ENCODE measurements at places on chromosomes 2 and 18. TPM values are rescaled to one million over a fixed set of nuclear protein-coding genes. Genes with fewer than 3 reads are reported as not detected.

DNA sequence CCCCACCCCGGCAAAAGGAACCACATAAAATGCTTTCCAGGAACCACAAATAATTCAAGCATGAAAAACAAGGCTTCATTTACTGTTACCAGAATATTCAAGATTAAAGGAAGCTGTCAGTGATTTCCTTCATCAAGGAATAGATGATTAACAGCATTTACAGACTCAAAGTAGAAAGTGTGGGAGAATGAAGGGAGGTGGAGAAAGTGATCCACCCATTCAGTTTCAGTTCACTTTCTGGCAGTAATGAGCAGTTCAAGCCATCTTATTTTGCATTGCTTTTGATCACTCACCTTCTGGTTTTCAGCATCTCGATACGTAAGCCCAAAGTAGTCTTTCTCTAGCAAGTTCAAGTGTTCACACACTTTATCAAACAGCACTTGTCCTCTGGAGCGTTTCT is 99.0 kb downstream of the EPB41L3 start:
- DNase-seq: no peak

The BMP10 gene
- total RNA-seq: not detected

The REG3A gene
- not detected for total RNA-seq

DNA sequence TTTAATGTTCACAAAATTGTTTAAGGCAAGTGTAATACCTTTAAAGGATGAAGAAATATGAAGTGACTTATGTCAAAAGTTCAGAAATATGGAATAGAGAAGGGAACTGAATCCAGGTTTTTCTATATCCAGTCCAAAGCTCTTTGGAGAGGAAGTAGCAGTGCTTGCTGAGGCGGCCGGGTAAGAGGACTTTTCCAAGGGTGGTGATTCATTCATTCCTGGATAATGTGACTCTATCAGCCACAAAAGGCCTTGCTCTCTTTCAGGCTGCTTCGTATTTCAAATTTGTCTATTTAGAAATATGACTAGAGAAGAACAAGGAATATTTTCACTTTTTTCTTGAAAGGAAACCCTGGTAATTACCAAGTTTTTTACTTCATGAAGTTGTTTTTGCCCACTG is 830.1 kb upstream of the ZEB2 start:
- DNase-seq: peak; percentile 81

All from IMR-90 (cell line).